Activated CD4-positive, alpha-beta T cell treated with anti-CD3 and anti-CD28 coated beads, Interleukin-2, amount 10 ng/mL, durations not matched to agents 7 days and 5 days (primary cell): ENCODE measurements at places on chromosomes 7 and 10. TPM values are rescaled to one million over a fixed set of nuclear protein-coding genes. Genes with fewer than 3 reads are reported as not detected.

Gene ERVW-1
- total RNA-seq, result not detected

- DNase-seq, result peak; percentile 47
Measured at GRCh38 chr7:101884671-101885596, 67.5 kb downstream of the CUX1 start.

DNA sequence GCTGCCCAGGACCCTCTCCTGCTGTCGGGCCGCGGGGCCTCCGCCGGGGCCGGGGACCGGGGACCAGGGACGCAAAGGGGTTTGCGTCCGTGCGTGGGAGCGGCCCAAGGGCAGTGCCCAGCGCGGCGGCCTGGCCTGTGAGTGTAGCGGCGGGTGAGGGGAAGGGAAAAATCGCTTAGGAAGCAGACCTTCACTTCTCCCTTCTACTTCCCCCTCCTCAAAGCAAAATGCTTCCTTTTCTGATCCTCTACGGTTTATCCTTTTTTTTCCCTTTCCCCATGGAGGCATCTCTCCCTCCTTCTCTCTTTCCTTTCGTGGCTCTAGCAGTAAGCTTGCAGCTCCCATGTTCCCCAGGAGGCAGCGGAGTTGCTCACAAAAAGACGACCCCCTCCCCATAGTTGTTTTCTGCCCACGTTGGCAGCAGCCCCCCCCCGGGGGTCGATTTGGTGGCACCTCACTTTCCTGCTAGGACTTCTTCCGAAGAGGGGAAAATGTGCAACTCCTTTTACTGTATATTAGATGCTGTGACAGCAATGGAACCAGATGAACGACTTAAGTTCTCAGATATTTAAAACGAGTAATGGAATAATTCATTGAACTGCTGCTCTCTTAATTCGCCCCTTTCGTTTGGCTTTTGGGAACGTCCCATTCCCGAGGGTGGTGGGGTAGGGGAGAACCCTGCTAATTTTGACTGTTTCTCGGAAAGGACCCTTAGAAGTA is 724 bp downstream of the CAPZA2 start:
- DNase-seq, result no peak

DNA sequence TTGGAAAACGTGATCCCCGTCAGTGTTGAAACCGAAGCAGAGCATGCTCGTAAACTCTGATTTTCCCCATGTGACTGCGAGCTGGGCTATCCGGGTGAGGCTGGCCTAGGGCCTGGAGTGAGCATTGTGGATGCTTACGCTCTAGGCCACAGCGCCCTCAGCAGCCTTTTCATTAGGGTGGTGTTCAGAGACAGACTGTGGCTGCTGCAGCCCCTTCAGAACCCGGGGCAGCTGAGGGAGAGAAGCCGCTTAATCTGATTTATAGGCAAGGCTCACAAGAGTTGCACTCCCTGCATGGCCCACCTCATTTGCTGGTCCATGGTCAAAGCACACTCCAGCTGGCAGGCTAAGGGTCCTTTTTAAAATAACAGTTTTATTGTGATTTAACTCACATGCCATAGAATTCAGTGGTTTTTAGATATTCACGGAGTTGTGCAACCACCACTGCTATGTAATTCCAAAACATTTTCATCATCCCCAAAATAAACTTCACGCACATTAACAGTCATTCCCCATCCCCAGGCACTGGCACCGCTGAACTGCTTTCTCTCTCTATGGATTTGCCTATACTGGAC is 72.5 kb downstream of the SYPL1 start:
- DNase-seq, result no peak

GRCh38 chr10:124923684-124924083 is 18.2 kb upstream of the ZRANB1 start:
- DNase-seq, result no peak

- DNase-seq, result no peak
Measured at GRCh38 chr10:104066945-104067344, 18.7 kb downstream of the COL17A1 start.

DNA sequence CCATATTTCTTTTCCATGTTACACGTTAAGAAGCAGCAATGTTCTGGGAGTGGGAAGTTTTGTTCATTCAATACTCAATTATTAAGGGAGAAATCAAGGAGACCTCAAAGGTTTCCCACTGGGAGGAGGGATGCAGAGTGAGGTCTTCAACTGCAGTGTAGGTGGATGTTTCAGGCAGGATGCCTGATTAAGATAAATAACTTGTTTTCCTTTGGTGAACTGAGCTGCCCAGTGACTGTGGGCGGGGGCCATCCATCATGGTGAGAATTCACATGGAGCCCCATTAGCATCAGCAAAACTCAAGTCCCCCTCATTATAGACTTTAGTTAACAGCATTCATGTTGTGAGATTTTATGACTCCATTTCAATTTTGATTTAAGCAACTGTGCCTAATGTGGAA is 121.1 kb downstream of the PLPP4 start:
- no peak for DNase-seq
